ENCODE measurements at places on chromosomes 11 and 22.

GRCh38 chr22:29581799-29582198, 886 bp upstream of the NIPSNAP1 start:
- no peak for DNase-seq

DNA sequence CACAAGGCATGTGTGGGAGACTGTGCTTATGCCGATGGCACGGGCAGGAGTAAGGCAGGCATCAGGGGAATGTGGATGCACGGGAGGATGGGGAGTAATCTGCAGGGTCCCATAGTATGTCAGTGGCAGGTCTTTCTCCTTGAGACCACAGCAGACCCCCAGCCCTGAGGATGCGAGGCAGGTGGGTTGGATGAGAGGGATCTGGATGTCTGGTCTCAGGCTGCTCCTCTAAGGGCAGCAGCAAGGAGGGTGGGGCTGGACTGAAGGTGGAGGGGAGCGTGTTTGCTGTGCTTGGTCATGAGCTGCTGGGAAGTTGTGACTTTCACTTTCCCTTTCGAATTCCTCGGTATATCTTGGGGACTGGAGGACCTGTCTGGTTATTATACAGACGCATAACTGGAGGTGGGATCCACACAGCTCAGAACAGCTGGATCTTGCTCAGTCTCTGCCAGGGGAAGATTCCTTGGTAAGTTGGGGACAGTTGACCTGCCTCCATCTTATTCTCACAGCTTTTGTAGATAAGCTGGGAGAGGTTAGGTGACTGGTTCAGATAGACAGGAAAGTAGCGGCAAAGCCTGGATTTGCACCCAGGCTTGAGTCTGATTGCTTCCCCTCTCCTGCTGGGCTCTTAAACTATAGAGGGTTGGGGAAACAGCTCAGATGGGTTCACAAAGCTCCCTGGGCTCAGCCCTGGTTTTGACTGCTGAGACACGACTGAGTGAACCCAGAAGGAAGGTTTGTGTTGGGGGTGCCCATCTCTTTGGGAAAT, at the start of gene APOL1:
APOL1 (plus strand) TSS at position 380 of the 769 bp plus-strand sequence. CDS start 1,823 bp downstream, outside the sequence.
- DNase-seq: no peak

GRCh38 chr11:110293389-110293788, 3.0 kb downstream of the RDX start:
- no peak for DNase-seq

GRCh38 chr22:28223826-28224225, 304.8 kb upstream of the PITPNB start:
- no peak for DNase-seq

GRCh38 chr11:26285608-26286007, 46.3 kb upstream of the ANO3 start:
- no peak for DNase-seq

DNA sequence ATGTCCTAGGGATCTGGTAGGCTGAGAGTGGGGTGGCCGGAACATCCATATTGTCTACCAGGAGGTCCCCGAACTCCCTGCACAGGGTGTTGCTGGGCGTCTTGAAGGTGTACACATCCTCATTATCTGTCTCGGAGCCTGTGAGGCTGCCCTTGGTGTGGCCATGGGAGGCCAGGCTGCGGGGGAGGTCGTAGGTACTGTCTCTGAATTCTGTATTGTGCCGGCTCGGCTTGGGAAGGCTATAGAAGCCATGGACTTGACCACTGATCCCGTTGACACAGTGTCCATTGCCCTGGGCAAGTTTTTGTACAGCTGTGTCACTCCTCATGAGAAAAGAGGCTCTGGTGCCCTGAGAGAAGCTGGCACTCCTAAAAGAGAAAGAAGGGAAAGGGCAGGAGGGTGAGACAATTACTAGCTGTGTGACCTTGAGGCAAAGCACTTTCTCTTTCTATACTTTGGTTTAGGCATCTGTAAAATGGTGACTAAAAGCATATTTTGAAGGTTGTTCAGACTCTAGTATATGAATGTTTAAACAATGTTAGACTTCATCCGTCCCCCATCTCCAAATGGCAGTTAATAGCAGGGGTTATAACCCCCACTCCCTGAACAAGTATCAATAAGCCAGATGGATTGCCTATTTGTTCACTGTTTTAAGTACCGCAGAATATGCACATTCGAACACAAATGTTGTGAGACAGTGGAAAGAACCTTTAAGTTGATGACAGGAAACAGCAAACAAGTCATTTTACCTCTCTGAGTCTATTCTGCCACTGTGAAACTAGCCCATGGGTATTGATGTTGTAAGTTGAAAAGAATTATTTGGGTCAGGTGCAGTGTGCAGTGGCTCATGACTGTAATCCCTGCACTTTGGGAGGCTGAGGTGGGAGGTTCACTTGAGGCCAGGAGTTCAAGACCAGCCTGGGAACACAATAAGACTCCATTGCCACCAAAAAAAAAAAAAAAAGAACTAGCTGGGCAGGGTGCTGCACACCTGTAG, 38.3 kb downstream of the USP35 start:
- no peak for DNase-seq

DNA sequence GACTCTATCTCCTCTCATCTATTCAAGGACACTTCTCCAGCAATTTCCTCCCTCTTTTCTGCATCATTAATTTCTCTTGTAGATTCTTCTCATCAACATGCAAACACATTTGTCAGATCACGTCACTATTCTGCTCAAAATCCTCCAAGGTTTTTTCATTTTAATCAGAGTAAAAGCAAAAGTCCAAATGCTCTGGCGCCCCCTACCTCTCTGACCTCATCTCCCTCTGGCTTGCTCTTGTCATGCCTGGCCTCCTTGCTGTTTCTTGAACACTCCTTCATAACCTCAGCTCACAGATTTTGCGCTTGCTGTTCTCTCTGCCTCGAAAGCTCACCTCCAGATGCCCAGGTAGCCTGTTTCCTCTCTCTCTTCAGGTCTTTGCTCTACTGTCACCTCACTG, 22.4 kb downstream of the RTCB start:
- DNase-seq: no peak

- no peak for DNase-seq
Measured at GRCh38 chr11:66337103-66337899, 1.1 kb upstream of the RIN1 start.

DNA sequence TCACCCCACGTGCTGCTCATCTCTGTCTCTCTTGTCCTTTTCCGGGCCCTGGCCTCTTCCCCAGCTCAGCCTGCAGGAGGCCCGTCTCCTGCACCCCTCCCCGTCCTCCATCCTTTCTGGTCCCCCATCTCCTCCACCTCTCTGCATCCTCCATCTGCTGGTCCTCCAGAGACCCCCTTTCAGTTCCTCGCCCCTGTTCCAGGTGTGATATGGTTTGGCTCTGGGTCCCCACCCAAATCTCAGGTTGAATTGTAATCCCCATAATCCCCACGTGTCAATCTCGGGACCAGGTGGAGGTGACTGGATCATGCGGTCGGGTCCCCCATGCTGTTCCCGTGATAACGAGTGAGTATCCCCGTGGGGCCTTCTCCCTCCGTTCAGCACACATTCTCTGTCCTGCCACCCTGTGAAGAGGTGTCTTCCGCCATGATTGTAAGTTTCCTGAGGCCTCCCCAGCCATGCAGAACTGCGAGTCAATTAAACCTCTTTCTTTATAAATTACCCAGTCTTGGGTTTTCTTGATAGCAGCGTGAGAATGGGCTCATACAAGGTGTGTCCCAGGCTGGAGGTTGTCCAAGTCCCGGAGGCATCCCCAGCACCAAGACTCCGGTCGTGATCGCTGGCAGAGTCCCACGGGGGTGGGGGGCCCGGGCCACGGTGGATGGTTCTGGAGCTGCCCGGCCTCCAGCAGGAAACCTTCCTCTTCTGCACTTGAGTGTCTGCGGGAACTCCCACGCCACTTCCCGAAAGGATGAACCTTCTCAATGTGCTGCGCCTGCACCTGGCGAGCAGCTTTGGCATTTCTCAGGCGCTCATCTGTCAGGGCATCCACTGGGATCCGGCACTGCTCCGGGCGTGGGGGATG, 29.0 kb upstream of the TOLLIP start:
- DNase-seq: no peak

DNA sequence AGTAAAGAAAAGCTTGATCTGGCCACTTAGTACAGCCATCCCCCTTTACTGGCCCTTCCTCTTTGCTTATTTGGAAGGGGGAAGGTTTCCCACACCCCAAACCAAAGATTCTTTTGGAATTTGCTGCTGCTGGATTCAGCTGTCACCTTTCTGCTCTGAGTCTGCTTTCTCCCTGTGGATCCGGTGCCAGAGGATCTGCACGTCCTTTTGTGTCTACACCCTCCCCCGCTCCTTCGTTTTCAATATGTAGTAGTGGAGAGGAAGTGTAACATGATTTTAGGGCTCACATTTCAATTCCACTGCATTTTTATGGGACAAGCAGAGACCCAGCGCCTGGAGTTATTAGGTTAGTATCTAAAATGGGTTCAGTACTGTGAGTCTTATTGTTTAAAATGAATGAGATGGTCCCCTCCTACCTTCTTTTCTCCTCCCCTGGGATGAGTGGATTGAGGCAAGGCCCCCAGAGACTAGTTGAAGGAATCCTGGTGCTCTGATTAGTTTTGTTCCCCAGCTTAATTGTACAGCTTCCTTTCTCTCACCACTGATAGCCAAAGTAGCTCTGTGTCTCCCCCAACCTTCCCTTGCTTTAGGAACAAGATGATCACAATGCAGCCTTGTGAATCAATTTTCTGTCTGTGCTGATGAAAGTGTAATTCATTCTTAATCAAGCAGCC, 30.5 kb upstream of the CABP7 start:
- no peak for DNase-seq

DNA sequence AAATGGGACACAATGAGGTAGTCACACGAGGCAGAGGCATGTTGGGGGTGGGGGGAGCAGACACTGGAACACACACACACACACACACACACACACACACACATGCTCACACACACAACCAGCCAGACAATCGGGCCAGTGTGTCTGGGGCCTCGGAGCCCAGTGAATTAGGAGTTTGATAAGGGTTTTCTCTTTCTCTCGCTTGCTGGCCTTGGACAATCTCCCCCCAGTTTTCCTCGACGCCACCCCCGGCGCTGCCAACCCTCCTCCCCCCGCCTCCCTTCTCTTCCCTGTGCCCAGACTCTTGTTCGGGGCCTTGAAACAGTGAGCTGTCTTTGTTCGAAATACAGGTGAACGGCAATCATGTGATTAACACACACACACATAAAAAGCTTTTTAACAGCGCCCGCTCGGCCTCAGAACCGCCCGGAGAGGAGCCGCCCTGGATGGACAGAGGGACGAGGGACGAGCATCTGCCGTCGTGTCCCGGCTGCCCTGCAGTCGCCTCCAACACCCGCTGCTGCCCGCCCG, 1.5 kb upstream of the SOX10 start:
- DNase-seq: no peak

- DNase-seq: no peak
Measured at GRCh38 chr22:45969414-45969799, 7.6 kb downstream of the WNT7B start.

DNA sequence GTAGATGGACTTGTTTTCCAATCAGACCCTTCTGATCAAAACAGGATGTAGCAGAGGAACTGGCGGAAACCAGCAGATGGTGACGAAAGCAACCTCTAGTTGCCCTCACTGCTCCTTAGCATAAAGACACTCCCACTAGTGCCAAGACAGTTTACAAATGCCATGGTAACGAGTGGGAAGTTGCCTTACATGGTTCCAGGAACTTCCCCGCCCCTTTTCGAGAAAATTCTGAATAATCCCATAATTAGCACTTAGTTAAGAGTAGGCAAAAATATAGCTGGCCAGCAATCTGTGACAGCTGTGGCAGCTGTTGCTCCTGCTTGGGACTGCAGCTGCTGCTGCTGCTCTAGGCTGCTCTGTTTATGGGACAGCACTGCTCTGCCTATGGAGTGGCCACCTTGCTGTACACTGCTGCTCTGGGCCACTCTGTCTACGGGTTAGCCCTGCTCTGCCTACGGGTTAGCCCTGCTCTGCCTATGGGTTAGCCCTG, 33.4 kb upstream of the SORL1 start:
- no peak for DNase-seq

GRCh38 chr11:32874132-32874531, 18.5 kb upstream of the QSER1 start:
- DNase-seq: no peak

DNA sequence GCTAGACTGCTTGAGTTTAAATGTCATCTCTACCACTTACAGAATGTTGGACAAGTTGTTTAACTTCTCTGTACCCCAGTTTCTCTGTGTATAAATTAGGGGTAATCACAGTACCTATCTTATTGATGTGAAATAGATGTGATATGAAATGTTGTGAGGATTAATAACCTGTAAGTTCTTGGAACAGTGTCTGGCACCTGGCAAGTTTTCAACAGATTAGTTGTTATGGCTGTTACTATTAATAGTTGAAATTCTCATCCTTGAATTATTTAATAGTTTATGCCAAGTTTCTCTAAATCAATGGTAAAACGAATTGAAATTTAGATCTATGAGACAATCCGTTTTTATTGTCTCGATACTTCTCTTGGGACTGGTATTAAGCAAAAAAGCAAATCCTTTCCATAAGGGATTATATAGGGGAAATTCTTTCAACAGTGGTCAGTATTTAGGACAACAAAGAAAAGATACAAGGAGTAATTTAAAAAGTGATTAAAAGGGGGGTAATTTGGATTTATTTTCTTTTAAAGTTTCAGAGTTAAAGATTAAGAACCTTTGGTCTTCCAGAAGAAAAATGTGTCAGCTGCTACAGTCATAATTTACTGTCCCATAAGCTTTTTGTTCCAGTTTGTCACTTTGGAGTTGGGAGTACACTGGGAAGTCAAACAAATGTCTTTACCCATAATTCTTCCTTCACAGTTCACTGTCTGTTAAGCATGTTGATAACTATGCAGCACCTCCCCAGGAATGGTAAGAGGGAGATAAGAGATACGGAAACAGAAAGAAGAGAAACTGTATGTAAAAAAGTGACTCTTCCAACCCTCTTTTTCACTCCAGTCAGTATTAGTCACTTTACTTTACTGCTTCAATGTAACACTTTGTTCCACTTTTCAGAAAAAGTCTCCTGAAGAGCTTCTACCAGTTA, 13.2 kb downstream of the PDE3B start:
- DNase-seq: no peak
